HS-27A (cell line): ENCODE measurements at places on chromosomes 5 and 9.

- no peak for DNase-seq
These were observed 96.5 kb upstream of the CAST start for GRCh38 chr5:96565582-96566265.

GRCh38 chr9:4508907-4509589 is 18.8 kb downstream of the SLC1A1 start:
- no peak for DNase-seq

DNA sequence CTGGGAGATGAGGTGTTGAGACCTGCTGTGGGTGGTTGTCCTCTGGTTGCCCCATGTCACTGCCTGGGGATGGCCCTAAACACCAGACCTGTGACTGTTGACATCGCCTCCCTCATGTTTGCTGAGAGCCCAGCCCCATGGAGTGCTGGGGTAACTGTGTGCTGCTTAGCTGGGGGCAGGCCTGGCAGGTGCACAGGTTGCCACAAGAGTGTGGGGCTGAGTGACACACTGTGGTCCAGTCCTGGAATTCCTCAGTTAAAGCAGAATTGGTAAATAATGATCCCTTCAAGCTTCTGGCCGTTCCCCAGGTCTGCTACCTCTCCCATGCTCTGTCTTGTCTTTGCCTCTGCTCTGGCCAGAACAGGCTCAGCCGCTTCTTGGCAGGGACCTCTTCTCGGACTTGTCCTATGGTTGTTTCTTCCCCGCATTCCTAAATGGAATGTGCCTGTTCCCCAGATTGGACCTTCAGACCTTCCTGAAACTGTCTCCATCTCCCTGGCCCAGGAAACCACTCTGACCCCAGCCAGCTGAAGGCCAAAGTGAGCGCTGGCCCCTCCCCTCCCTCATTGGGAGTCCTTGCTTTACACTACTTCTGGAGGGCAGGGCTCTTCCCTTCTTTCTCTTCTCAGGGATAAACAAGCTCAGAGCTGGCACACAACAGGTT is 61.2 kb upstream of the PITX1 start:
- DNase-seq: no peak

DNA sequence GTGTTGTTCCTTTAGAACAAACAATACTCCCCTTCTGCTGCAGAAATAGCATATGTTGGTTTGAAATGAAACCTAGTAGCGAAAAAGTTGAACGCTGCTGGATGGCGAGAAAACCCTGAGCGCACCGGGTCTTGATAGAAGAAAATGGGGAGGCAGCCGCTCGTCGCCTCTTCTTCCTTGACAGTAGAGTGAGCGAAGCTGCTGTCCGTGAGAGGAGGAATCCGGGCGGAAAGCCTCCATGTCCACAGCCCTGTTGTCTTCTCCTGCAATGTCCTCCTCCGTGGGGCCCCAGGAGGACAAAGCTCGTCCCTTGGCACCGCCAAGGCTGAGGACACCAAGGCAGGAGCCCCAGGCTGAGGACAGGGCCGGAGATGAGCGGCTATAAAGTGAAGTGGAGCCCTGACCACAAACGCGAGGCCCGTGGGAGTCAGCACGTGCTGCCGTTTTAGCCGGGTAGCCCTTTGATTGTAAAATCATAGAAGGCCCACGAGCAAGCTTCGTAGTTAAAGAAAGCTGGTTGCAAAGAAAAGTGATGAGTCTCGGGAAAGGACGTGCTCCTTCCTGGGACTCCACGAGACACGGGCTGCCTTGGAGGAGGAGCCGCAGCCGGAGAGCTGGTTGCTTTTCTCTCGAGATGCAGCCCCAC is 35.6 kb downstream of the MRPL36 start:
- no peak for DNase-seq

DNA sequence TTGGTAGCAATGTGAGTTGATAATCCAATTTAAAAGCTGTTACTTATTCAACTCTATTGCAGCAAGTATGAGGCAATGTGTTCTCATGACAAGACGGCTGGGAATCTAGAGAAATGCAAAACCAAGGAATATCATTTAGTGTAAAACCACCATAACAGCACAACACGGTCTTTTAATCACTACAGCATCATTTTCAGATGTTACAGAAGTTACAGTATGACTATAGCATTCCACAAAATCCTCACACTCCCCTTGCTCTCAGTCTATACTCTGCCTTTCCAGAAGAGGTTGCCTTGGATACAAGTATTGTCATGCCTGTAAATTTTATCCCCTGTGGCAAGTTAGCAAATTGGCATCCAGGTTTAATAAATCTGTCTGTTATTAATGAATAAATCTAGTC is 28.6 kb upstream of the TAS2R1 start:
- no peak for DNase-seq

GRCh38 chr5:54217826-54218503 is 92.4 kb downstream of the ARL15 start:
- DNase-seq: peak; percentile 27

- no peak for DNase-seq
These were observed 3.0 kb upstream of the ITGA1 start for GRCh38 chr5:52784737-52785136.

DNA sequence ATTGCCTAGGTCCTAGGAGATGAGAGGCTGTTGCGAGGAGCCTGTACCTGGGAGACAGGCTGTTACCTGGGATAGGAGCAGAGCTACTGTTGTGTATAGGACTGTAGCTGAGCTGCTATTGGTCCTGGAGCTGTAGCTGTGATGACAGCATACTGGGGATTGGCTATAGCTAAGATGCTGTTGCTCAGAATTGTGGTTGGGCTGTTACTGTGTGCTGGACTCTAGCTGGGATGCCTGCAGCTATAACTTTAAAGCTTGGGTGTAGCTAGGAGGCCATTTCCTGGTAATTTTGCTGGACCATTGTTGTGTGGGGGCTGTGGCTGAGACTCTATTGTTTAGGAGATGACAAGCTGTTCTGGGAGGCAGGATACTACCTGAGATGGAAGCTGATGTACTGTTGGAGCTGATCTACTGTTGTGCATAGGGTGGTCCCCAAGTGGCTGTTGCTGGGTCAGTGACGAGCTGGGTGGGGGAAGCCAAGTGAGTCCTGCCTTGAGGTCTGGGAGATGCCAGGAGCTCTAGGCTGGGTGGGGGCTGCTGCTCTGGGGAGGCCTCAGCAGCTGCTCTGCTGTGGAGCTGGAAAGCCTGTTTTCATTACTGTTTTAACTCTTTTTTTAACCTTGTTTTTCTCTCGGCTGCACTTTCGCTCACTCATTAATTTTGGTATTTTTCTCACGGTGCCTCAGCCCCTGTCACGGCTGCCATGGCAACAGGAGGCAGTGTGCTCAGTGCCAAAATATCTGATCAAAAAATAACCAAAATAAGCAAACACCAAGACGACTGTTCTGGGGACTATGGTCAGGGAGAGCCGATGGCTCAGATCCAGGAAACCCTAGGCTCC is 3.0 kb upstream of the PCDH1 start:
- DNase-seq: no peak

GRCh38 chr9:135209852-135210251 is 122.4 kb downstream of the OLFM1 start:
- no peak for DNase-seq

DNA sequence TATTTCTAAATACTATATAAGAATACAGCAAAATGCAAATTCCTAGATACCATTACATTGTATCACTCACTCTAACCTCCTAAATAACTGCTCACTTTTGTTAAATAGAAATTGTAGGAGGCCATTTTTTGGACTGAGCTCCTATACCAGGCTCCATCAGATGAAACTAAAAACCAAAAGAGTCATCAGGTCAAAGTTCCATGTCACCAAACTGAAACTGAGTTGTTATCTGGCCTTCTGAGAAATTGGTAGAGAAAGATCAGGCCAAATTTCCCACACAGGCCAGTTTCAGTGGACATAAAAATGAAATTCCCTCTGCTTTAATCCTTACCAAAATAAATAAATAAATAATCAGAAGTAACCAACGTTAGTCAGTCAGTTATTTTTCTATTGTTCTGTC is 13.8 kb upstream of the SNX2 start:
- no peak for DNase-seq

- DNase-seq: no peak
These were observed 65.0 kb upstream of the FBXW11 start for GRCh38 chr5:172071309-172071875.

DNA sequence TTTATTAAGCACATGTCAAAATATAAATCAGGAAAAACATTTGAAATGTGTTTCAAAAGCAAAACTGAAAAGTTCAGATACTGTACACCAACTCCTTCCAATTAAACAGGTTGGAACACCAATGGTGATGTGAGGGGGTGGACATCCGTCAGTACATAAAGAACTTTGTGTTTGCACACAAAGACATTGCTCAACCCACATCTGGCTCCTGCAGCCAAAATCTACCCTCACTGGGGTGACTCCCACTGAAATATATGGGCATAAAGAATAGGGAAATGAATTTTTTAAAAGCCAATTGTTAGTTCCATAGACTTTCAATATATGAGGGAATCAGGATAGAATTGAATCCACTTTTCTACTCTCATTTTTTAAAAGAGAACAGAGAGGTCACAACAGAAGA is 63.9 kb downstream of the MEGF9 start:
- no peak for DNase-seq

DNA sequence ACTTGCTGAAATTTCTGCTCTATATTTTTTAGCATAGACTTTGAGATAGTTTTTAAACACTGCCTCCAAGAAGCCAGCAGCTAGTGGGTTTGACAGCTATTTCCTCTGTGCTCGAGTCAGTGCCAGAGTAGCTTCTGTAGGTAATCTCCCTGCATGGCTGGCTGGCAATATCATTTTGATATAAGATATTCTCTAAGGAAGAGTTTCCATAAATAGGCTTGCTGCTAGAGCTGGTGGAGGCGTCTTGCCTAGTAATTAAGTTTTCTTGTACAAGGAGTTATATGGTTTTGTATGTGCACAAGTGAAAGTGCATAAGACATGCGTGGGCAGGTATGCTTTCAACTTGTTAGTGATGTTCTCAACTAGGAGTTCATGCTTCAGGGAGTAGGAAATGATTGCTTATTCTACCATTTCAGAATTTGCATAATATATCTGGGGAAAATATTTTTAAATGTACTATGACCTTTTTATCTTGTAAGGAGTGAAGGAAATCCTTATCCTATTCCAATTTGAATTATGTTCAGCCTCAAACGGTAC is 74.1 kb upstream of the CCL21 start:
- no peak for DNase-seq

GRCh38 chr5:149782018-149782894 is 52.1 kb downstream of the PPARGC1B start:
- no peak for DNase-seq

DNA sequence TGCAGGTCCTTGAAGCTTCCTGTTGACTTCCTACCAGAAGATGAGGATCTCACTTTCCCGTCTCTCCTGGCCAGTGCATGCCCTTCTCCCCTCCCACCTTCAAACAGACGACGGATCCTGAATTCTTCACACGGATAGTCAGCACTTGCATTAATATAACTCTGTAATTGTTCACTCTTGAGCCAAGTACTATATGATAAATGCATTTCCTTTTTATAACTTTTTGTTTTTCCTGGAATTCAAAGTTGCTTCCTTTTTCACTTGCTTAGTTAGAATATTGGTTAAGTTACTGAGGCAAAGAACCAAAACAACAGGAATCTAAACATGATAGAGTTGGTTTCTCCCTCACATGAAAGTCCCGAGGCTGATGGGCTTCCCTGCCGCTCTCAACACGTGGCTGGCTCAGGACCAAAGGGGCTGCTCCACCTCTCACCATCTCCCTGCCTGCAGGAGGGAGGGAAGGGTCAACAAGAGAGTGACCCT is 20.2 kb upstream of the EGFL7 start:
- no peak for DNase-seq

DNA sequence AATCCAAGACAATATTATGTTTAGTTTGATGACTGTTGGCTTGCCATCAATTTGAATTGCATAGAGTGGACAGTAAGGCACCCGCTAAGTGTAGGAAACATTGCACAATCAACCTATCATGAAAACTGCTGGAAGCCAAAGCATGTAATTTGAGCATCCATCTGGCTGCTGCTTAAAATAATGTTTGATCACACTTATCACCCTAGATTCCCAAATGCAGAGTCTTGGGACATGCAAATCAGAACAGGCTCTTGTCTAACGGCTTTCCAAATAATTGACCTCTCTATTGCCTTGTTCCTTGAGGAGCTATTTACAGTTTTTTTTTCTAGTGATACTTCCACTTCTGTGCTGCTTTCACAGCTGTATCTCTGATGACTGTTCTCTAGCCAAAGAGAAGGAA is 342.1 kb downstream of the PRR16 start:
- DNase-seq: no peak

- peak; percentile 39 for DNase-seq
These were observed 149.5 kb downstream of the FANCC start for GRCh38 chr9:95167998-95168397.

DNA sequence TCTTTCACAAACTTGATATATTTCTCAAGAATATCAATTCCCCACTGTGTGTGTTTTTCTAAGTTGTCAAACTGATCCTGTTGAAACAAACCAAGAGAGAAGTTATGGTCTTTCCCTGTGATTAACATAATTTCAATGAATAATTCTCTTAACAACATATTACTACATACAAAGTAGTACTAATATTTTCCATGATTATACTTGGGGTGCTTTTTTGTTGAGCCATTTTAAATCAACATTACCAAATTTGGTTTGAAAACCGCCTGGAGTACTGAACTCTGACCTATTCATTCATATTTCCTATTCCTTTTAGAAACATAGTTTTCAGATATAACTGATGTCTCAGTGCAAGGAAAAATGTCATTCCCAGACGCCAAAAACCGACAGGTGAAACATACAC is 48.1 kb downstream of the FNBP1 start:
- DNase-seq: no peak

DNA sequence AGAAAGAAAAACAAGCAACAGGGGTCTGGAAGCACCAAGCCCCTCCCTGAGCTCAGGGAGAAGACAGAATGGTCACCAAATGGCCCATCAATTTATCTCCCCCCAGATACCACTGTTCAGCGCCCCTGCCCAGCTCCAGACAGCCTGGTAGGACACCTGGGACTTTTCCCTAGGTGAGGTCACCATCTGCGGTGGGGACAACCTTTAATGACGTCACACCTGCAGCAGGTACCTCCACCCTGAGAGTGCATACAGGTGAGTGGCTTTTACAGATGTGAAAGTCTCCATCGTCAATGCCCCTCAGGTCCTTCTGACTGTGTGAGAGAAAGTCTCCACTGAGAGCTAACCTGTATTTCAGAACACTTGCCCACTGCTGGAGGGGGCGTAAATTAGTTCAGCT is 34.3 kb upstream of the LAMC3 start:
- DNase-seq: no peak

DNA sequence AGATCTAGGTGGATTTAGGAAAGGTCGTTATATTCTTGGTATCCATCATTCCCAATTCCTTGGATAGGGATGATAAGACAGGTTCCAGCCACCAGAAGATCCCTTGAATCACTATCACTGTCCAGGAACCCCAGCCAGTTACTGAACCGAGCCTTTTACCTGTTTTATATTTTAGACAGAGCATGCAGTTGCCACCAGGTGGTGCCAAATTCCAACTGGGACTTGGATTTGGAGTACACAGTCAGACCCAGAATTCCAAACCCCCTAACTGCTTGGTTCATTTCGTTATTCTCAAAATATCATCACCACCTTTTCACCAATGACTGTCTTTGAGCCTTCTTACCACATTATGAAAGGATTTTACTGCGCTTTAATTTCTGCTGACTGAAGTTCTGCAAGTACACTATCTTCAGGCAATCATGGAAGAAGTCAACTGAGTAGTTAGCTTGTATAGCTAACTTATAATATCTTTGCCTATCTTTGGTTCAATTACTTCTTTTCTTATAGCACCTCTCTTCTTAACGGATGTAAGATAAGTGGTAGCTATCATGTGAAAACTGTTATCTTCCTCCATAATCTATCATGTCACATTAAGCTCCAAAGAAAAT is 191.8 kb downstream of the PRR16 start:
- peak; percentile 9 for DNase-seq
